KBM-7 (cell line): ENCODE measurements at places on chromosomes 12 and 14.

- peak; percentile 63 for DNase-seq
Observed at GRCh38 chr12:76020731-76021672, 10.6 kb downstream of the PHLDA1 start.

DNA sequence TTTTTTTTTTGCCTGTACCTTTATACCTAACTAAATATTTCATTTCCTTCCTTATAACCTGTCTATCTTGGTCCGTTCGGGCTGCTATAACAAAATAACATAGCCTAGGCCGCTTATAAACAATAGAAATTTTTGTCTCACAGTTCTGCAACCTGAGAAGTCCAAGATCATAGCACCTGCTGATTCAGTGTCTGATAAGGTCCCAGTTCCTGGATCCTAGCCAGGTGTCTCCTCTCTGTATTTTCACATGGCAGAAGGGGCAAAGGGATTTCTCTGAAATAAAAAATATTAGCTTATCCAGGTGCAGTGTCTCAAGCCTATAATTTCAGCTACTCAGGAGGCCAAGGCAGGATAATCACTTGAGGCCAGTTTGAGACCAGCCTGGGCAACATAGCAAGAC is 1046.6 kb upstream of the USP15 start:
- no peak for DNase-seq

GRCh38 chr14:60510951-60511599 is 2.1 kb downstream of the SIX6 start:
- no peak for DNase-seq

DNA sequence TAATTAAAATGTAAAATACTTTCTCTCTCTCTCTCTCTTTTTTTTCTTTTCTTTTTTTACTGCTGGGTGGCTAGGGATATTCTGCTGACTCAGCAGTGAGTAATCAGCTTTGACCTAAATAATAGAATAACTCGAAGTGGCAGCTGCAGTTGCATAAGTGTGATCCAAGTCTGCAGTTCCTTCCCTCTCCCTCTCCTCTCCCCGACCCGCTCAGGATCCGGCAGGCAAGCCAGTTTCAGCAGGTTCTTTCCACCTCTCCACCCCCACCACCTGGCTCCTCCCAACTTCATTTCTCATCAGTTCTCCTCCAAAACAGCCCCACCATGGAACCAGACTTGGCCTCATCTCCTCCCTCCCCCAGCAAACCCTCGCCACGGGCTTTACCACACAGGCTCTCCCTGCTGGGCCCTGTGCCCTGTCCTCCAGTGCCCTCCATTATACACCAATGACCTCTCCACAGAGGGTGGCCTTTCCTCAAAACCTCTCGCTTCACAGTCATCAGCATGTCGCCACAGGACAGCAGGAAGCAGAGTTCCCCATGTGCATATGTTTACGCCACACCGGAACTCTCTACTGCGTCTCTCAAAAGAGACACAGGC is 22.4 kb downstream of the SLC7A8 start:
- DNase-seq = no peak

DNA sequence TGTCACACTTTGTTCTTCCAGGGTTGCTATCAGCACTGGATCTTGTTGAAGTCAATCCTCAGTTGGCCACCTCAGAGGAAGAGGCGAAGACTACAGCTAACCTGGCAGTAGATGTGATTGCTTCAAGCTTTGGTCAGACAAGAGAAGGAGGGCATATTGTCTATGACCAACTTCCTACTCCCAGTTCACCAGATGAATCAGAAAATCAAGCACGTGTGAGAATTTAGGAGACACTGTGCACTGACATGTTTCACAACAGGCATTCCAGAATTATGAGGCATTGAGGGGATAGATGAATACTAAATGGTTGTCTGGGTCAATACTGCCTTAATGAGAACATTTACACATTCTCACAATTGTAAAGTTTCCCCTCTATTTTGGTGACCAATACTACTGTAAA is 23.7 kb downstream of the VTI1B start:
- no peak for DNase-seq

DNA sequence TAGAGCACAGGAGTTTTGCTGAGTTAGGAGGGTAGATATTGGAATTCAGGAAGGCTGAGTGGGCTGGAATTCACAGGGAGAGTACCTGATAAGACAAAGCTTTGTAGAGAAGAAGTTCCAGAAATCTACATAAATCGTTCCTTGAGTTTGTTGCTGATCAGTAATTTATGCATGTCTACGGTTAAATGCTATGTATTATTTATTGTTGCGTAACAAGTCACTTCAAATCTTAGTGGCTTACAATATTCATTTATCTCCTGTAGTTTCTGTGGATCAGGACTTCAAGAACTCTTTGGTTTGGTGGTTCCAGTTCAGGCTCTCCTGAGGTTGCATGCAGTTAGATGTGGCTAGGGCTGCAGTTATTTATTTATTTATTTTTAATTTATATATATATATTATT is 7.8 kb downstream of the PUS7L start:
- DNase-seq = no peak
